Heart left ventricle (tissue), 16 donors: ENCODE measurements at places on chromosomes 5 and 9. TPM values are rescaled to one million over a fixed set of nuclear protein-coding genes. Genes with fewer than 3 reads are reported as not detected.

GRCh38 chr5:75588666-75589065 is 22.6 kb upstream of the ANKDD1B start:
- no peak for DNase-seq

DNA sequence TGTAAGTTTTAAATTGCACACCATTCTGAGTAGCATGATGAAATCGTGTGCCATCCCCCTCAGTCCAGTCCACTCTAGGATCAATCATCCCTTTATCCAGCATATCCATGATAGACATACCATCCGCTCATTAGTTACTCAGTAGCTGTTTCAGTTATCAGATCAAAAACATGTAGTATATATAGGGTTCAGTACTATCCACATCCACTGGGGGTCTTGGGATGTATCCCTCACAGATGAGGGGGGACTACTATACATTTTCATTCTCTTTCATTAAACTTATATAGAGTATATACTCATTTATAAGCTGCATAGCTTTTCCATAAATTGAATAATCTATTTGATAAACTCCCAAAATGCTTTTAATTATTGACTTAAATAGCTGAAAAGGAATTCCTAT is 67.6 kb downstream of the MEIKIN start:
- DNase-seq, result no peak

DNA sequence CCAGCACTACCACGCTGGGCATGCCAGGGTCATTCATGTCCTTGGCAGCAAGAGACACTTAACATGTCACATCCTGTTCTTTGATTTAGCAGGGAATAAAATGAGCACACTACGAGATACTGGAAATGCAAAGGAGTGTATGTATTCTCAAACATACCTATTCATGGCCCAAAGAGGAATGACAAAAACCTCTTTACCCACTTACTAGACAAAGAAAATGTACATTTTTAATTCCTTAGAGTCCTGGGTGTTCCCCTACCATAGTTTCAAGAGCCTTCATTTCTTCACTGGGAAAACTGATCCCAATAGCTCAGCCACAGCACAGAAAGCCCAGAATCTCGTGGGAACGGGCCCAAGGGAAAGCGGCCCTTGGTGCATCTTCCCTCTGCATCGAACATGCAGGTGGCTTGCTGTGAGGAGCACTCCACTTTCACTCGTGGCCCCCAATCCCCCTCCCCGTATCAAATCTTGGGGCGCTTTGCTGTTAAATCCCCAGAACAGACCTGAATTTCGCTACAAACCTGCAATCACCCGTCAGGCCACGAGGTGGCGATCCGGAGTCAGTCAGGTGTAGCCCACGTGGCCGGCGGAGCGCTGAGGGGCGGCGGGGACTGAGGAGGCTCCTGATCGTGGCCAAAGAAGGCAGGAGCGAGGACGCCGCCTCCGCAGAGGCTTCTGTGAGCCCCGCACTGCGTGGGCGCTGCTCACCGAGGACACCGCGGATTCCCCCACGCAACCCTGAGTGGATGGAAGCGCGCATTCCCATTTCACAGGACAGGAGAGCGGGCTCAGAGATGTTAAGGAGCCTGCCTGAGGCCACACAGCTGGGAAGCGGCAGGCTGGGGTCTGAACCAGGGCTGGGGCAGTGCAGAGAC is 91.4 kb downstream of the LMX1B start:
- DNase-seq, result peak; percentile 62

DNA sequence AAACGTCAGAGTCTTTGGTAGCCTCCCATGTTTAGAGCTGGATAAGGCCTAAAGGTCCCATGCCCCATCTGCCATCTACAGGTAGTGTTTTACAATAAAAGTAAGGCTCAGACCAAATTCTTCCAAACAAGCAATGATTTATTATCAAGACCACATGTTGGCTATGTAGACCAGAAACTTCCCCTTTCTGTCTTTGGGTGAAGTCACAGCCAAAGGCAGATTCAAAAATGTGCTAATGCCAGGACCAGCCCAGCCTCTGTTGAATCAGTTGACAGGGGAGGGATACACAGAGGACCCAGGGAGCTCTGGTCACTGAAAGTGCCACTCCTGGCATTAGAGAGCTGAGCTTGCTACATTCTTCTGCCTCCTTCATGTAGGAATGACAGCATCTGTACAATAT is 360.8 kb downstream of the NTRK2 start:
- no peak for DNase-seq

- no peak for DNase-seq
Measured at GRCh38 chr5:103475629-103476240, 86.9 kb downstream of the NUDT12 start.

DNA sequence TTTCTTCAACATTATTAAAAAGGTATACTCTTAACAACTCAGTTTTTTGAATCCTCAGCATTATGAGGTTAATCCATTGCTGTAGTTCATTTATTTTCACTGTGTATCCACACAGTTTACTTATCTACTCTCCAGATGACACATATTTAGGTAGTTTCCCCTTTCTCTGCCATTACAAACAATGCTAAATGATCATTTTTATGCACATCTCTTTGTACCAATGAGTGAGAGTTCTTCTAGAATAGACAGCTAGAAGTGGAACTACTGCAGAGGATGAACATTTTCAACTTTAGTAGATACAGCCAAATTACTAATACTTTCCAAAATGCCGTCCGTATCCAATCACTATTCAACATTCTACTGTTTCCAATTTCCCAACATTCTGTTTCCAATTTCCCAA is 11.5 kb downstream of the AFF4 start:
- no peak for DNase-seq

FANCC gene
- total RNA-seq, result 5.9 TPM

BARHL1 gene
- total RNA-seq, result not detected

PLAC8L1 gene
- total RNA-seq, result 0.59 TPM

SLC6A19 gene
- not detected for total RNA-seq
